Activated CD4-positive, alpha-beta T cell treated with anti-CD3 and anti-CD28 coated beads, Interleukin-2, amount 10 ng/mL, durations not matched to agents 24 days and 14 days (primary cell): ENCODE measurements at places on chromosomes 16 and 17. TPM values are rescaled to one million over a fixed set of nuclear protein-coding genes. Genes with fewer than 3 reads are reported as not detected.

C16orf96 gene
- total RNA-seq, result not detected in 2 replicates

CUEDC1 gene
- 0.50 and 0.58 TPM in 2 replicates for total RNA-seq

SLC16A6 gene
- total RNA-seq, result 2.6 and 2.7 TPM in 2 replicates

CD300H gene
- not detected in 2 replicates for total RNA-seq
